ENCODE measurements at places on chromosomes 6 and 20.

GRCh38 chr20:62805711-62806382 is 1.2 kb downstream of the OGFR start:
- H3K4me1 ChIP-seq = peaks cover 31% of the 10 kb centered on the region
- peaks cover 38% of the 10 kb centered on the region for H3K36me3 ChIP-seq
- H3K4me3 ChIP-seq = peak overlapping the region; percentile 84
- peak overlapping the region; percentile 68 for H3K27ac ChIP-seq
- DNase-seq = peak; percentile 75

- H3K27ac ChIP-seq = no peak overlapping the region
- no peak for DNase-seq
- no peaks in the 10 kb centered on the region for H3K4me1 ChIP-seq
- no peaks in the 10 kb centered on the region for H3K27me3 ChIP-seq
- H3K4me3 ChIP-seq = no peak overlapping the region
These were observed 51.8 kb downstream of the SLC35B3 start for GRCh38 chr6:8383584-8383983.

DNA sequence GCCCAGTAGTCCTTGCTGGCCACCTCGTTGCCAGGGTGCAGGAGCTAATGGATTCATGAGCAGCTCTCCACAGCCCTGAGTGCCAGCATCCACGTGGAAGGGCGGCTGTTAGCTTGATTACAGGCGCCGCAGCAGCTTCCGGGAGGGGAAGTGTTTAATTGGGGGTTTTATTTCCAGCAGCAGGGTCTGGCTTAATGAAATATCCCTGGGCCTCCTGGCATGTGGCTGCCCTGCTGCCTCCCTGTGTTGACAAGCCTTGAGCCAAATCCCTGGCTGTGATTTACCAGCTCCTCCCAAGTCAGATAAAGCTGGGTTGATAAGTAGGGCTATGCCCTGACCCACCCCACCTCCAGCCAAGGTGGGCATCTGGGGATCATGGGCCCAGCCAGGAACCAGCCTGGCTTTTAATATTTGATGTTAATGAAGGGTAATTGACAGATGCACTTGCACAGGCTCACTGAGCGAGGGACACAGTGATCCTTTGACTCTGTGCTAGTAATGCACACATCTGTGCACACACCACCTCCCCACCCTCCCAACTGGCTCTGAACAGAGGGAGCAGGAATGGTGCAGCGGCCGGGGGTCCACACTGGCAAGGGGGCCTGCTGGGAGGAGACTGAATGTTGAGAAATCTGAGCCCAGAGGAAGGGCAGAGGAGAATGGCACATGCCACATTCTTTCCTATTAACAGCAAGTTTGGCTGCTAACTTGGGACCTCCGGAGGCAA is 13.6 kb downstream of the GLP1R start:
- H3K4me3 ChIP-seq = no peak overlapping the region
- H3K27me3 ChIP-seq = no peaks in the 10 kb centered on the region
- DNase-seq = no peak
- H3K27ac ChIP-seq = no peak overlapping the region
- no peaks in the 10 kb centered on the region for H3K36me3 ChIP-seq
- H3K4me1 ChIP-seq = no peaks in the 10 kb centered on the region

DNA sequence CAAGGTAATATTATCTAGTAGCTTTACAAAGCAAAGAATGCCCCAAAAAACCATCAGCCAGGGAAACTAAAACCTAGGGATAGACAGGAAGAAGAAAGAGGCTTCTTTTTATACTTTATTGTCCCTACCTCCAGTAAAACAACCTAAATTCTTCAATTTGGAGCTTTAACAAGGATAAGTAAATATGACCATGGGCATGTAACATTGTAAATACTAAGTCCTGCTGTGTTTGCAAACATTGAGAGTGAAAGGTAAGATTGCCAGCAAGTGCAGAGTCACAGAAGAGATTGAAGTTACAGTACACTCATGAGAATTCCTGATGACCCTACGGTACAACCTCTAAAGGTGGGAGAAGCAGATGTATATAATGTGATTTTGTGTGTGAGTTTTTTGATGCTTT is 117.2 kb downstream of the FOXO3 start:
- peaks cover 7% of the 10 kb centered on the region for H3K36me3 ChIP-seq
- DNase-seq = no peak
- H3K4me1 ChIP-seq = peaks cover 60% of the 10 kb centered on the region
- no peak overlapping the region for H3K4me3 ChIP-seq

DNA sequence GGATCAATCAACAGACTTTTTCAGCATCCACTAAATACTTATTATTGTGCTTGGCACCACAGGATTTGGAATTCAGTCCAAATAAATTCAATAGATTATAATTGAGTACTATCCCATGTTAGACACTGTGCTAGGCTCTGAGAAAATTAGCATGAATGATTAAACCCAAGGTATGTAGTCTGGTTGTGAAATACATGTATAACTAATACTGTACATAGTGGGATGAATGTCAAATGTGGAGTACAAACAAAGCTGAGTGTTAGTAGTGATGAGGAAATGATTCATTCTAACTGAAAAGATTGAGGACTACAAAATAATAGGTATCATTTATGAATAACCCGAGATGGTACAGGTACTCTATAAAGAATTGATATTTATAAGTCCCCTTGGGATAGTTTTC is 111.9 kb upstream of the FLRT3 start:
- H3K4me1 ChIP-seq = no peaks in the 10 kb centered on the region
- H3K27ac ChIP-seq = no peak overlapping the region
- H3K27me3 ChIP-seq = no peaks in the 10 kb centered on the region
- DNase-seq = no peak
- H3K4me3 ChIP-seq = no peak overlapping the region

DNA sequence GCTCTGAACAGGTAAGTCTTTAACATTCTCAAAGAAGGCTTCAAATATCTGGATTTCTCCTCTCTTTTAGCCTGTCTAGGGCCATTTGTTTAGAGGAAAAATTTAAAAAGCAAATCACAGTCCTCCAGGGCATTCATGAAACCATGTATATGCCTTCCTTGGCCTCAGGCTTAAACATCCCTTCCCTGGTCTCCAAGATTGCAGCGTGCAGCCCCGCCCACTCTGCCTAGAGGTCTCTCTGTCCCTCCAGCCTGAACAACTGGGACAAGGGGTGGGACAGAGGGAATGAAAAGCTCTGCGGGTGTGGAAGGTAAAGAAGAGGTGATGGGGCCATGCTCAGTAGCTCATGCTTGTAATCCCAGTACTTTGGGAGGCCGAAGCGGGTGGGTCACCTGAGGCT is 9.8 kb upstream of the CBFA2T2 start:
- H3K36me3 ChIP-seq = no peaks in the 10 kb centered on the region
- H3K27me3 ChIP-seq = no peaks in the 10 kb centered on the region
- no peak overlapping the region for H3K4me3 ChIP-seq
- DNase-seq = no peak
- no peak overlapping the region for H3K27ac ChIP-seq

DNA sequence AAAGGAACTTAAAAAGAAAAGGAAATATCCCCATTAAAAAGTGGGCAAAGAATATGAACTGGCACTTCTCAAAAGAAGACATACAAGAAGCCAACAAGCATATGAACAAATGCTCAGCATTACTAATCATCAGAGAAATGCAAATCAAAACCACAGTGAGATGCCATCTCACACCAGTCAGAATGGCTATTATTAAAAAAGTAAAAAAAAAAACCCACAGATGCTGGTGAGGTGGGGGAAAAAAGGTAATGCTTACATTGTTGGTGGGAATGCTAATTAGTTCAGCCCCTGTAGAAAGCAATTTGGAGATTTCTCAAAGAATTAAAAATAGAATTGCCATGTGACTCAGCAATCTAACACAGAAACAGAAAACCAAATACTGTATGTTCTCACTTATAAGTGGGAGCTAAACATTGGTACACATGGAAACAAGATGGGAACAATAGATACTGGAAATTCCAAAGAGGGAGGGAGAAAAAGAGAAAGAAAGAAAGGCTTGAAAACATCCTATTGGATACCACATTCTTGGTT is 437.1 kb downstream of the GRIK2 start:
- H3K36me3 ChIP-seq = no peaks in the 10 kb centered on the region
- H3K4me1 ChIP-seq = no peaks in the 10 kb centered on the region
- DNase-seq = no peak
- H3K4me3 ChIP-seq = no peak overlapping the region

GRCh38 chr6:150876598-150876997 is 11.1 kb downstream of the MTHFD1L start:
- peaks cover 10% of the 10 kb centered on the region for H3K4me1 ChIP-seq
- H3K27ac ChIP-seq = no peak overlapping the region
- H3K4me3 ChIP-seq = no peak overlapping the region
- DNase-seq = peak; percentile 77

DNA sequence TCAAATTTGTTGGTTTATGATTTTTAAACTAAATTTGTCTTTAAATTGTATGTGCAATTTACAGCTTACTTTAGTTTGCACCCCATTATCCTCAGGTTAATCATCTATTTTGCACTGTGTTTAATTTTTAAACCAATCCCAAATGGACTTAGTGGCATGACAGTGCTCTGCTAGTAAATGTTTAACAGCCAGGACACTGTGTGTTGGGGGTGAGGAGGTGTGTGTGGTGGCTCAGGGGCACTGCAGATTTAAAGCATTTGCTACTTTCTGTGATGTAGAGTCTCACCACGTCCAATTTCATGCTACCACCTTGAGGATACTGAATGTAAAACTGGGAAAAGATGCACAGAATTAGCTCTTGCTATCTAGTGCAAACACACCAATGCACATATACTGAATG is 225.7 kb downstream of the HAO1 start:
- H3K27ac ChIP-seq = no peak overlapping the region
- H3K4me1 ChIP-seq = no peaks in the 10 kb centered on the region
- no peaks in the 10 kb centered on the region for H3K27me3 ChIP-seq
- H3K4me3 ChIP-seq = no peak overlapping the region
- no peak for DNase-seq

DNA sequence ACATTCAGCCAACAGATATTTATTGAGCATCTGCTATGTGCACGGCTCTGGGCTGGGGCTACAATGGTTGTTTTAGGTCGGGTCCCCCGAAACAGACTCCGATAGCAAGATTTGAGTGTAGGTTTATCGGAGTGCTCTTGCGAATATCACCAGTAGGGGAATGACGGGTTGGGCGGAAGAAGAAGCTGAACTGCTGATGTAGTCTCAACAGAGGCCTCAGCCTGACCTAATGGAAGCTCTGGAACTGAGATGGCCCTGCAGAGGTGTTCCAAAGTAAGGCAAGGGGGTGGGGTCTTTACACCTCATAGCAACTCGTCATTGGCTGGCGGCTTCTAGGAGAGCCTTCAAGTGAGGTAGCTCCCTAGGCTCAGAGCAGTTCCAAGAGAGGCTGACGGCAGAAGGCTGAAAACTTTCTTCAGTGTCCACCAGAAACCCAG is 1.1 kb downstream of the L3MBTL1 start:
- peak overlapping the region; percentile 69 for H3K4me3 ChIP-seq
- H3K27me3 ChIP-seq = no peaks in the 10 kb centered on the region
- no peak overlapping the region for H3K27ac ChIP-seq
- H3K4me1 ChIP-seq = no peaks in the 10 kb centered on the region

DNA sequence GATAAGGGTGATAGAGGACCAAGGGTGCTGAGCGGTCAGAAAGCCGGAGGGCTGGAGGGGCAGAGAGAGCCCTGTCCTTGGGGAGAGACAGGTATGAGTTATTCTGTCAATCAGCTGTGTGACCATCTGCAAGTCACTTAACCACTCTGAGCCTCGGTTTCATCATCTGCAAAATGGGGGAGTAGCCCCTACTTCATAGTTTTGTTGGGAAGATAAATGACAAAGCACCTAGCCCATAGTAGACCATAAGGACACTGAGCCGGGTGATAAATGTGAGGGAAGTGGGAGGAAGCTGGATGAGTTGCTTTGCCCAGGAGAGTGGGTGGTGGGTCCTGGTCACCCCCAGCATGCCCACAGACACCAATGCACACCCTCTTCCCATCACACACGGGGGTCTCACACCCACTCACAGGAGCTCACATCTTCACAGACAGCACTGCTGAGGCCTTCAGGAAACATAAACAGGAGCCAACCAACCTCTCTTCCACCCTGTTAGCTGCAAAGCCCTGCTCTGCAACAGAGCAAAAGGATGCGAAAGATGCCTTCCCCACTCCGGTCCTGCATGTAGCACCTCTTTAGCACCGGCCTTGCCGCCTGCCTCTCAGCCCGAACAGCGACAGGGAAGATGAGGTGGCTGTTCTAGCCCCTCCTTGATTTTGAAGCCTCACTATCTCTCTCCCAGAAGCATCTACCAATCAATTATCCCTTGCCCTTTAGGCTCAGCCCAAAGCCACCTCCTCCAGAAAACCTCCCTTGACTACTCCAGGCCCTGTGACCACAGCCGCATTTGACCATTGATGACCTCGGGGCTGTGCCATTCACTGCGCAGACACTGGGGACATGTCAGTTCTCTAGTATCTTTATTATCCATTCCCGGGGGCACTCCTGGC is 18.9 kb downstream of the SPDEF start:
- no peaks in the 10 kb centered on the region for H3K27me3 ChIP-seq
- no peaks in the 10 kb centered on the region for H3K36me3 ChIP-seq
- H3K4me1 ChIP-seq = no peaks in the 10 kb centered on the region
- no peak overlapping the region for H3K27ac ChIP-seq

All from psoas muscle (tissue), 8 donors.